HT1080 (cell line): ENCODE measurements at places on chromosomes 6 and 20. TPM values are rescaled to one million over a fixed set of nuclear protein-coding genes. Genes with fewer than 3 reads are reported as not detected.

Gene TP53TG5
- total RNA-seq = not detected in 2 replicates

DNA sequence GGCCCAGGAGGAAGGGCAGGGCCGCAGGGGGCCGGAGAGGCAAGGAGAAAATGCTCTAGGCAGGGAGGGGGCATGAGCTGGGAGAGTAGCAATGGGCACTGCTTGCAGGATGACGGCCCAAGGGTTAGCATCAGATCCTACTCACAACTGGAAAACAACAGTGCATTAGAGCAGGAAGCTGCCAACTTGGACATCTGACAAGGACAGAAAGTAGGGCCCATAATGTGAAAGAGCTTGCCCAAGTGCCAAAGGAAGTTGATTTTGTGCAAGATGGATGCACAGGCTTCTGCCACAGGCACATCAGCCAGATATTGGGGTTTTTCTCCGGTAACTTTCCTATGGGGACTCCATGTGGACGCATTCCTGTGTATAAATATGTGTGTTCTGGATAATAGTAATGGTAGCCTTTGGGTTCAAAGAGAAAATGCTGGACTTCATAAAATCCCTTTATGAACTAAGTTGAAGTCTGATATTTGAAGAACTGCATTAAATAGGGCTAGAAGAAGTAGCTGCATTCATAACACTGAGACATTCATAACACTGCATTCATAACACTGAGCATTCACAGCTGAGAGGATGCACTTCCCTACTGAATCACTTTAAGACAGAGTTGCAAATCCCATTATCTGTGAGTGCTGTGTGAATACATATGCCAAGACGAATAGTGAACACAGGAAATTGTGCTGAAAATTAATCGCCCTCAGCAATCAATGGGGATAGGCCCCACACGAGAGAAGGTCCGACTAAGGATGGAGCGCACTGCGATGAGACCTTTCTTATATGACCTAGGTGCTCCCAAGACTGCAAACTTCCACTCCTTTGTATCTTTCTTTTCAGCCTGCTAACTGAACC, 235.6 kb upstream of the PRDM1 start:
- no peak for DNase-seq

Gene LTB
- total RNA-seq = not detected in 2 replicates

- peak; percentile 49 for DNase-seq
Measured at GRCh38 chr20:5569021-5569420, 181.2 kb upstream of the SHLD1 start.

Gene LY6G6C
- total RNA-seq = not detected in 2 replicates

- no peak for DNase-seq
Measured at GRCh38 chr20:3222635-3223600, 13.6 kb downstream of the ITPA start.

GRCh38 chr6:105519954-105520353, 117.1 kb upstream of the PREP start:
- DNase-seq = peak; percentile 24

GRCh38 chr20:49140834-49141233, 47.3 kb downstream of the STAU1 start:
- no peak for DNase-seq

GRCh38 chr6:32415521-32416019, 8.6 kb upstream of the BTNL2 start:
- DNase-seq = peak; percentile 51

DNA sequence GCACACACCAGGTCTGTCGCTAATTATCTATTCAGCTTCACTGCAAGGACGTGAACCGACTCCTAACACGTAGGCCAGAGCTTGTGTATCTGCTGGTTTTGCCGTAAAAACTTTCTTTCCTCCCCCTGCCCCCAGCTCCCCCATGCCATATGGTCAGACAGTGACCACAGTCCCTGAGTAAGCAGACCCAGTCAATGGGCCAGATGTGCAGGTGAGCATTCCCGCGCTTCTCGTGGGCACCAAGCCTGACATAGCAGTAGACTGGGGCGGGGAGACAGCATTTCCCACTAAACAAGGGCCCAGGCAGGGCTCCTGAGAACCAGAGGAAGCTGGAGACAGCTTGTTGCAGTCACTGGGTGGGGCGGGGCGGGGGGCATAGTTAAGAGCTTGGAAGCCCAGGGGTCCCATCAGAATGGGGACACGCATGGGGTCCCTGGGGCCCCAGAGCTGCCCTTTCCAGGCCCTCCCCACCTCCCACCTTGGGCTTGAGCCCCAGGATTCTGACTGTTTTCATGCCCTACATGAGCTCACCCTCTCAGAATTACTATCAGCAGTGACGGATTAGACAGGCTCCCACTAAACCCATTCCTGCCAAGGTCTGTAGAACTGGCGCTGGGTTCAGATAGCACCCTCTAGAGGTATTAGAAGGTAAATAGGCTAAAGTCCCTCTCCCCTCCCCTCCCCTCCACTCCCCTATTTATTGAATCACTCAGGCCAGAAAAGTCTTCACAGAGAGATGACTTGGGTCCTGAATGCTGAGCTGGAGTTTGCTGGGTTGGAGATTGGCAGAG, 51.8 kb downstream of the CDH26 start:
- DNase-seq = no peak

DNA sequence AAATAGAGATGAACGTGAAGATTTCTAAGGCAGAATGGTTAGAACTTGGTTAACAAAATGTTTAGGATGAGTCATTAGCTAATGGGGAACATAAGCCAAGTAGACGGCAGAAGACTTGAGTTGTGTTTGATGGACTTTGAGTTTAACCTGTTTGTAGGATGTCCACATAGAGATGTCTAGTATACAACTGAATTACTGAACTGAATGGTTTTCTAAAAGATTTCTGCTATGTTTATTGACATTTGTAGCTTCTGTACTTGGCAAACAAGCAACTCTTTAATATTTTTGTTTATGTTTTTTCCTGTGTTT, 54.5 kb upstream of the DYNLRB1 start:
- no peak for DNase-seq

- no peak for DNase-seq
Measured at GRCh38 chr6:26104457-26105108, 17.4 kb downstream of the HFE start.

GRCh38 chr20:53567379-53567917, 26.2 kb downstream of the ZNF217 start:
- no peak for DNase-seq

Gene PSORS1C1
- total RNA-seq = 0.64 and 0.80 TPM in 2 replicates

DNA sequence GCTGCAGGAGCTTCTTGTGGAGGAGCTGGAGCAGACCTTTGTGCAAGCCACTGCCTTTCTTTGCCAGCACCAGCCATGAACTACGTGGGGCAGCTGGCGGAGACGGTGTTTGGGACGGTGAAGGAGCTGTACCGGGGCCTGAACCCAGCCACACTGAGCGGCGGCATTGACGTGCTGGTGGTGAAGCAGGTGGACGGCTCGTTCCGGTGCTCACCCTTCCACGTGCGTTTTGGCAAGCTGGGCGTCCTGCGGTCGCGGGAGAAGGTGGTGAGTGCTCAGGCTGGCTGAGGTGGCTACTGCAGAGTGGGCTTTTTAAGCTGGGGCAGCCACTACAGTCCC, 5.1 kb downstream of the LPIN3 start:
- DNase-seq = no peak

- no peak for DNase-seq
Measured at GRCh38 chr6:114605656-114606055, 262.8 kb upstream of the HS3ST5 start.

- DNase-seq = no peak
Measured at GRCh38 chr6:100455230-100456124, 9.2 kb downstream of the SIM1 start.

Gene EYA2
- total RNA-seq = not detected in 2 replicates

GRCh38 chr20:50431066-50431450, 79.1 kb upstream of the PTPN1 start:
- no peak for DNase-seq

DNA sequence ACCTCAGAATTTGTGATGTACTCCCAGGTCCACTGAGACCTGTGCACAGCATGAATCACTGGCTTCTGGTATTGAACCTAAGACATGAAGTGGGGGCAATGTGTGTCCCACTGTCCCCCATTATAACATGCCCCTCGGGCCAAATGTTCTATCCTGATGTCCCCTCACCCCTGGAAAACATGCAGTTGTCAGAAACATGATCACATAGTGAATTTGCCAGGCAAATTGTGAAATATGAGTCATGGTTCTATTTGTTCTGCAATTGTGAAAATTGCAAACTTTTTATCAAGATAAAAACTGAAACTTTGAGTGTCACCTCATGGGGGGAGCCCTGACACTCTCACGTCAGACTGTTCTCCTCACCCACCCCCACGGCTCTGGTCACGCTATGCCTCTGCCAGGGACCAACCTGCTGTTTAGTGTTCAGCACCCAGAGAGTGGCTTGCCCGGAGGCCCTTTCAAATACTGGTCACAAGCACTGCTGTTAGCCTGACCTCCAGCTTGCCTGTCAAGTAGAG, 305.3 kb downstream of the CLIC5 start:
- DNase-seq = no peak

Gene BANF2
- total RNA-seq = not detected in 2 replicates

DNA sequence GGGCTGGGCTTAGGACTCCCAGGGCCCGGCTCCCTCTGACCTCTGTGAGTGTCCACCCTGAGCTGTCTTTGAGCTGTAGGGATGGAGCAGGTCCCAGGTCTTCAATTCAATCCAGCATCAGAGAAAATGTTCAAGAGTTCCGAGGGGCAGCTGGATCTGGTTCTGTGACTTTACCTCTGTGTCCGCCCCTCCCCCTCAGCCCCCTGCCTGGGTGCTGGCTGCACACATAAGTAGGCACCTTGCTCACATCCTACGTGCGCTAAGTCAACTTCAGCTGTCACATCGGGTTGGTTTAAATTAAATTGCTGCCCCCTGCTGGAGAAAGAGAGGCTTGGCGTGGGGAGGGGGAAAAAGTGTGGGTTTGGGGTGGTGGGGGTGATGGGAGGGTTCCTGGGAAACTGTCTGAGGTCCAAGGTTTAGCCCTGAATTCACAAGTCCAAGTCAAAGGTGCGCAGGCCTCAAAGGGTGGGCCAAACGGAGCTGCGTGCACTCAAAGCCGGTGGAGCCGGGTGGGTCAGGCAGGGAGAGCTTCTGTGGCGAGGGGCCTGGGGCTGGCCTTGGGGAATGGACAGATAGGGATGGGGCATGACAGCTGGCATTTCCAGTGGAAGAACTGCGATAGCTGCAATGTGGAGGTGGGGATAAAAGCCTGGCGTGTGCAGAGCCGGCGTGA, 3.0 kb downstream of the WFDC5 start:
- DNase-seq = no peak

- no peak for DNase-seq
Measured at GRCh38 chr20:6579417-6579816, 188.1 kb upstream of the BMP2 start.

GRCh38 chr20:11780765-11781369, 136.8 kb upstream of the BTBD3 start:
- DNase-seq = no peak

GRCh38 chr6:38489951-38490350, 149.8 kb downstream of the BTBD9 start:
- peak; percentile 16 for DNase-seq

Gene EPB41L1
- 19.8 and 31.3 TPM in 2 replicates for total RNA-seq

GRCh38 chr6:106751501-106752252, 122.3 kb downstream of the QRSL1 start:
- peak; percentile 83 for DNase-seq

Gene AGER
- 1.3 TPM in 1 of 2 replicates, not detected in the other for total RNA-seq

Gene SERAC1
- 3.5 and 4.3 TPM in 2 replicates for total RNA-seq

Gene BNIP5
- not detected in 2 replicates for total RNA-seq

GRCh38 chr20:11267131-11267761, 593.4 kb upstream of the JAG1 start:
- peak; percentile 97 for DNase-seq

Gene GJA10
- total RNA-seq = not detected in 2 replicates

Gene NNAT
- total RNA-seq = not detected in 2 replicates

Gene ITPA
- 120 and 144 TPM in 2 replicates for total RNA-seq

Gene ENPP1
- 17.9 and 24.7 TPM in 2 replicates for total RNA-seq

- DNase-seq = no peak
Measured at GRCh38 chr20:48102076-48102787, 317.0 kb upstream of the SULF2 start.

DNA sequence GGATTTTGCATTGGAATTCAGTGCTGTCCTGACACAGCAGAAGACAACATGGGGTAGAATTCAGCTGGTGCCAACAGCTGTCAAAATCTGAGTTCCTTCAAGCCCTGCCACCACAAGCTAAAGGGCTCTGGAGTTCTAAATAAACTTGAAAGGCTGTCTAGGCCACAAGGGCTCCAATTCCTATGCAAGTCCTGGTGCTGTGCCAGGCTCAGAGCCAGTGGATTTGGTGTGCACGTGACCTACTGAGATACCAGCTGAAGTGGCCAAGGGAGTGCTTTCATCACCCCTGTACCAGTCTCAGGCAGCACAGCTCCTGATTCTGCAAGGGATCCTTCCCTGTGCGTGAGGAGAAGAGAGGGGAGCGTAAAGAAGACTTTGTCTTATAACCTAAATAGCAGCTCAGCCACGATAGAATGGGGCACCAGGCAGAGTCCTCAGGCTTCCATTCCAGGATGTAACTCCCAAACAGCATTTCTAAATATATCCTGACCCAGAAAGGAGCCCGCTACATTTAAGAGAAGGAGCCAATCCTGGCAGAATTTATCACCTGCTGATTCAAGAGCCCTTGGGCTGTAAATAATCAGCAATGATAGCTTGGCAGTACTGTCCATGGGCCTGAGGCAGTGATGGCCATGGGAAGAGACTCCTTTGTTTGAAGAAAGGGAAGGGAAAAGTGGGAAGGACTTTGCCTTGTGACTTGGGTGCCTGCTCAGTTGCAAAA, 881.2 kb upstream of the EPHA7 start:
- no peak for DNase-seq

Gene GRIK2
- 0.20 TPM in 1 of 2 replicates, not detected in the other for total RNA-seq

Gene PPP1R18
- total RNA-seq = 86.0 and 109 TPM in 2 replicates

- no peak for DNase-seq
Measured at GRCh38 chr20:35187584-35188190, 15.8 kb downstream of the PROCR start.

Gene COL19A1
- 0.07 TPM in 1 of 2 replicates, not detected in the other for total RNA-seq

DNA sequence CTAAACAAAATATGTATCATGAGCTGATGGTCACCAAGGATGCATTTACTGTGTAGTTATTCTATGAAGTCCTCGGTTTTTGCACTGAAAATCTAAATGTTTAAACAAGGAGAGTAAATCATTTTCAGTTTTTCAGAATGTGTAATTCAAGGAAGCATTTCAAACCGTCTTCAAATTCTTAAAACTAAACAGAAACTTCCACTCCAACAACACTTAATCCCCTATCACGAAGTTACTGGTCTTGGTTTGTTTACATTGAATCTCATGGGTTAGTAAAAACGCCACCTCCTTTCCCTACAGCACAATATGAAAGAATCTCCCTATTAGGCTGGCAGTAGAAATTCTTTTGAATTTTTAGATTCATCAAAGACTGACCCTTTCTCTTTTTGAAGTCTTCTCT, 192.9 kb downstream of the AIG1 start:
- no peak for DNase-seq

GRCh38 chr6:93721386-93722048, 302.2 kb upstream of the EPHA7 start:
- DNase-seq = peak; percentile 47

DNA sequence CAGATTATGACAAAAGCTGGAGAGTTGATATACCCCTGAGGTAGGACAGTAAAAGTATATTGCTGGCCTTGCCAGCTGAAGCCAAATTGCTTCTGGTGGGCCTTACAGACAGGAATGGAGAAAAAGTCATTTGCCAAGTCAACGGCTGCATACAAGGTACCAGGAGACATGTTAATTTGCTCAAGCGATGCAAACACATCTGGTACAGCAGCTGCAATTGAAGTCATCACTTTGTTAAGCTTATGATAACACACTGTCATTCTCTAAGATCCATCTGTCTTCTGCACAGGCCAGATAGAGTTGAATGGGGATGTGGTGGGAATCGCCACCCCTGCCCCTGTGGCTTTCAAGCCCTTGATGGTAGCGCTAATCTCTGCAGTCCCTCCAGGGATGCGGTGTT, 40.4 kb upstream of the POPDC3 start:
- no peak for DNase-seq

- peak; percentile 34 for DNase-seq
Measured at GRCh38 chr6:143232849-143233248, 172.2 kb downstream of the AIG1 start.
